ENCODE measurements at places on chromosomes 16 and 17.

DNA sequence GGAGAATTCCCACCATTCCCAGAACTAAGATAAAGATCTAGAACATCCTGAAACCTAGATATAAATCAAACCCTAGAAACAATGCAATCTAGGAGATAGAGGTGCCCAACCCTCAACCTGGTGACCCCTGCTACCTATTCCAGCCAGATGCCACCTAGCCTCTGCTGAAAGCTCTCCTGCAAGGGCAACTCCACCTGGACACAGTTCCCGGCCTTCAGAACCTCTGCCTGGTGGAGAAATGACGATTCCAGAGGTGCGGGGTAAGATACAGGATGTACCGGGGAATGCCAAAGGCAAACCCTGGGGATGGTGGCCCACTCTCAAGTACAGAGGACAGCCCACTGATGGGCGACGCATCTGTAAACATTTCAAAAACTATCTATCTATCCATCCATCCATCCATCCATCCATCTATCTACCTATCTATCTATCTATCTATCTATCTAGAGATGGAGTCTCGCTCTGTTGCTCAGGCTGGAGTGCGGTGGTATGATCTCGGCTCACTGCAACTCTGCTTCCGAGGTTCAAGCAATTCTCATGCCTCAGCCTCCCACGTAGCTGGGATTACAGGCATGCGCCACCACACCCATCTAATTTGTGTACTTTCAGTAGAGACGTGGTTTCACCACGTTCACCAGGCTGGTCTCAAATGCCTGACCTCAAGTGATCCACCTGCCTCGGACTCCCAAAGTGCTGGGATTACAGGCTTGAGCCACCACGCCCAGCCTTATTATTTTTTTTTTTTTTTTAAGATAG lies 19.0 kb downstream of the MEAK7 start:
- no peak for DNase-seq

DNA sequence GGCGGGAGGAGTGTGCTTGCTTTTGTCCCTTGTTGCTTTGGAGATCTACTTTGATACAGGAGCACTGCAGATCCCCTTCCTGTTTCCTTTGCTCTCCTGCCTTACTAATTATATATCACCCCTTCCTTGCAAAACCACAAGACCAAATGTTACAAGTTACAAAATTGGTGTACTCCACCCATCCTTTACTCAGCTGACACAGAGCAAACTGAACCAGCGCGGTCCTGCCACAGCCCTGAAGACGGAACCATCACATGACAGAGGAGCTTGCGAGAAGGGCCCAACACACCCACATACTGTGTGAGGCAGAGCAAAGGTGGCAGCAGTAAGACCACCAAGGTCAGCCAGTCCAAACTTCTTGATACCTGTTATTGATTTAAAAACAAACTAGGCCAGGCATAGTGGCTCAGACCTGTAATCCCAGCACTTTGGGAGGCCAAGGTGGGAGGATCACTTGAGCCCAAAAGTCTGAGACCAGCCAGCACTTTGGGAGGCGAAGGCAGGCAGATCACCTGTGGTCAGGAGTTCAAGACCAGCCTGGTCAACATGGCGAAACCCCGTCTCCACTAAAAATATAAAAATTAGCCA lies 33.2 kb downstream of the CYTH1 start:
- DNase-seq: peak; percentile 68

GRCh38 chr16:76976756-76977155 lies 214.2 kb upstream of the MON1B start:
- no peak for DNase-seq

GRCh38 chr16:2420035-2420434 lies 9.2 kb upstream of the CCNF start:
- DNase-seq: no peak

GRCh38 chr16:1537763-1538289 lies 4.4 kb downstream of the TMEM204 start:
- DNase-seq: no peak

DNA sequence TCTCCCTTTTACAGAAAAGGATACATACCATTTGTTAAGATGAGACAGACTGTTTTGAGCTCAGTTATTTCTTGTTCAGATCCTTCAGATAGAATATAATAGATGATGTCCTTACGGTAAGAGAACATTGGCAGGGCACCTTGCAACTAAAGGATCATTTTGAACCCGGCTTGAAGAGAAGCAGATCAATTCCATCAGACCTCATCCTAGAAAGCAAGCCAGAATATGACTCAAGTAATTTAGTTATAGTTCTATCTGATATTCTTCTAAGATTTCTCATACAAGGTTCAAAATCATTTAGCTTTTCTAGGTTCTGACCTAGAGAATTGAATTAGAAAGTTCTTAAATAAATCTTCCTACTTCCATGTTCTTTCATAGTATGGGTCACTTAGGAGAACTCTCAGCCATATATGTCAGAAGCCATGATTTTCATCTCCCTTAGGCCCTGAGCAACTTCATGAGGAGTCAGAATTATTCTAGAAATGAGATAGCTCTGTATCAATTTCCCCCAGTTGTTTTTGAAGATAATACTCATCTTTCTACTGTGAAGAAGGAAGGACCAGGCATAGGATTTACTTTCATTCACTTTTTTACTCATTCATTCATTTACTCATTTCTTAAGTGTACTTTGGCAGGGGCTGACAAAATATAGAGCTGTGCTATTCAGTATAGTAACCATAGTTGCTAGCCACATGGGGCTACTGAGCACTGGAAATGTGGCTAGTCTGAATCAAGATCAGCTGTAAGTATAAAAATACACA lies 2.5 kb upstream of the CMTM1 start:
- DNase-seq: no peak

DNA sequence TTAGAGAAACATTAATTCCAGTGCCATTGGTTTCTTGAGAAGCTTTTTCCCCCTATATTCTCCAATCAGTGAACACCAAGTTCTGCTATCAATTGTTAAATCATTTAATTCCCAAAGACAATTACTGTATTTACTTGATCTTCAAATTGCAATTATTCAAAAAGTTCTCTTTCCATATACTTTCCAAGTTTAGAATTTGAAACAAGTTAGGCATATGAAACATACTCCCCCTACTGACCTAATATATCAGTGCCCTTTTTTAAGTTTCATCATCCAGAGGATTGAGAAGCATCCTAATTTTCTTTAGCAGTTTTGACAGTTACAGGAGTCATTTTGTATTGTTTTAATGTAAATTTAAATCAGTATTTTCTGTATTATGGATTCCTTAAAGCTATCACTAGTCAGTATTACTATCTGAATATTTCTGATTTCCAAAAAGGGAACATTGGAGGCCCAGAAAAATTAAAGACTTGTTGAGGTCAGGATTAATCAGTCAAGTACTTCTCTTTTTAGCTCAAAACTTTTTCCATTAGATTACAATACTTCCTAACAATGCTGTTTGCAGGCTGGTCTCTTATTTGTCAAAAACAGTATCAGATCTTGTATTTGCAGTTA lies 16.3 kb downstream of the MEIOC start:
- DNase-seq: no peak

DNA sequence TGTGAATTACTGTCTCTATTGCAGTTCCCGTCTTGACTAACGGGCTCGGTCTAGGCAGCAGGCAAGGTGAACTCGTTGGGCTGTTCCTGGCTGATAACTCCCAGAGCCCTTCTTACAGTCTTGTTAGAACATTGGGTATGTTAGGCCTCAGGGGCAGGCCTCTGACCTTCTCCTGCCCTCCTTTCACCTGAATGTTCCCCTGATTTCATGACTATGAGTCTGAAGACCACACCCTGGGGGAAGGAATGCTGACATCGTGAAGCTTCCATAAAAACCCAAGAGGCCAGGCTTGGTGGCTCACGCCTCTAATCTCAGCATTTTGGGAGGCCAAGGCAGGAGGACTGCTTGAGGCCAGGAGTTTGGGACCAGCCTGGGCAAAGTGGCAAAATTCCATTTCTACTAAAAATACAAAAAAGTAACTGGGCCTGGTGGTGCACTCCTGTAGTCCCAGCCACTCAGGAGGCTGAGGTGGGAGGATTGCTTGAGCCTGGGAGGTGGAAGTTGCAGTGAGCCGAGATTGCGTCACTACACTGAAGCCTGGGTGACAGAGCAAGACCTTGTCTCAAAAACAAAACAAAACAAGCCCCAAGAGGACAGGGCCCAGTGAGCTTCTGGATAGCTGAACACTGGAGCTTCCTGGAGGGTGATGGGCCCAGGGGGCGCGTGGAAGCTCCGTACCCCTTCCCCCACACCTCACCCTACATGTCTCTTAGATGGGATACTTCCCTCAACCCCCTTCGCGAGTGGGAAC lies 47.8 kb upstream of the FBXO47 start:
- no peak for DNase-seq

- no peak for DNase-seq
Observed at GRCh38 chr17:57810721-57811637, 38.9 kb downstream of the MRPS23 start.

DNA sequence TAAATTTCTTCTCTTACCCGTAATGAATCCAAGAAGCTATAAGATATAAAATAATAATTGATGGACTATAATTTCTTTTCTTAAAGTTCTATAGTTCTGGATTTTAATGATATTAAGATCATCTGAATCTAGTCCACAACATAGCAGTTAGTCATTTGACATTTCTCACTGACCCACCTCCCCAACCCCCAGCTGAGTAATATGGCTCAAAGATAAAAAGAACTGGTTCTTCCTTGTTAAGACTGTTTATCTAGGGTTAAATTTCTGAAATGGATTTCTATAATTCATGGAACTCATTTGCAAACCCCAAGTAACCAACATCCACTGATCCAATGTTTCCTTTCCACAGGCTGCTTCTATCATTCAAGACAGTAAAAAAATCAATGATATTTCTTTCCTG lies 133.9 kb upstream of the SOX9 start:
- no peak for DNase-seq

DNA sequence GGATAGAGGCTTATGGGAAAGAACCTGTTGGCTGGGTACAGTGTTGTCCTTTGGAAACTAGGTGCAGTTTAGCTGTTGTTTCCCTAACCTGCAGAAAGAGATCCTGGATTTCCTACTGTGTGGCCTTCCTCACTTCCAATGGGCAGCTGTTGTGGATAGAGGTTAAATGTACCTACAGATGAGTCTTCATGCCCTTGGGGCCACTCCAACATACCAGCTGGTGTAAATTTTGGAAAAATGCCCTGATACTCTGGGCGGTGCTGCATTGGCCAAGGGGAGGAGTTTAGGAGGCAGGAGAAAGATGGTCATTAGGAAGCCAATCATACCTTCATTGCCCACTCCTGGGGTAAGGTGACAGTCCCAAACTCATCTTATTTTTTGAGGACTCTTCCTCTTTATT lies 70.2 kb downstream of the SNX11 start:
- DNase-seq: no peak

GRCh38 chr17:45256114-45256966 lies 5.6 kb downstream of the SPATA32 start:
- DNase-seq: no peak

DNA sequence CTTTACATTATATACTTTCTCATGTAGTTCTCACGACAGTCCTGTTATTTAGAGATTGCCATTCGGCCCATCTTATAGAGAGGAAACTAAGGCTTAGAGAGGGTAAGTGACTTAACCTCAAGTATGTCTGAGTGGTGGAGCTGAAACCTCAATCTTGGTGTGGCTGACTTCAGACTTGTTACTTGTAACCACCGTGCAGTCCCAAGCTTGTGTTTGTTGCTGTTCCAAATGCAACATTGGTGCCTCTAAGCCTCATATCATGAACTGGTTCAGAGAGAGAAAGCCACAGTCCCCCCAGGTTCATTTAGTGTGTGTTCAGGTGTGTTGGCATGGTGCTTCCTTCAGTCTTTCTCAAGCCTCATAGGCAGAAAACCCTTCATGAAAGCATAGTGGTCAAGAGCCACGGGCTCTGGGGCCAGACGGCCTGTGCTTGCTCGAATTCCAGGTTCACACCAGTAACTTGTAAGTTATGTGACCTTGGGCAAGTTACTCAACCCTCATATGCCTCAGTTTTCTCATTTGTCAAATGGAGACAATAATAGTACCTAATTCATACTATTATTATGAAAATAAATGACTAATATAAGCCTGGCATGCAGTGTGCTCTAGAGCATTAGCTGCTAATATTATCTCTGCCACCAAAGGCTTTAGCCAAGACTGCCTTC lies 39.9 kb downstream of the CDH1 start:
- DNase-seq: no peak

DNA sequence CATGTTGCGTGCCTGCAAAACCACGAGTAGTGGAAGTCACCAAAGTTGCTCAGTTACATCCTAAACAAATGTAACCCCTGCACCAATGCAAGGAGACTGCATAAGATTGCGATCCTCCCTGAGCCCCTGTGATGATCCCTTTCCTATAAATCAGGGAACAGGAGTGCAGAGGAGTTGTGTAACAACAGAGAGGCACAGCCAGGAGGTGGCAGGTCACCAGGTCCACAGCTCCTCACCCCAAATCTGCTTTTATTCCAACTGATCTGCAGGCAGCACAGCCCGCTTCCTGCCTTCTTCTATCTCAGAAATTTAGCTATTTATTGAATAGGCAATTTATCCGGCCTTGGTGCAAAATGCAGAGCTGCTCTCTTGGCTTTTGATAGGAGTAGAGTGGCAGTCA lies 36.0 kb upstream of the MRTFB start:
- no peak for DNase-seq

DNA sequence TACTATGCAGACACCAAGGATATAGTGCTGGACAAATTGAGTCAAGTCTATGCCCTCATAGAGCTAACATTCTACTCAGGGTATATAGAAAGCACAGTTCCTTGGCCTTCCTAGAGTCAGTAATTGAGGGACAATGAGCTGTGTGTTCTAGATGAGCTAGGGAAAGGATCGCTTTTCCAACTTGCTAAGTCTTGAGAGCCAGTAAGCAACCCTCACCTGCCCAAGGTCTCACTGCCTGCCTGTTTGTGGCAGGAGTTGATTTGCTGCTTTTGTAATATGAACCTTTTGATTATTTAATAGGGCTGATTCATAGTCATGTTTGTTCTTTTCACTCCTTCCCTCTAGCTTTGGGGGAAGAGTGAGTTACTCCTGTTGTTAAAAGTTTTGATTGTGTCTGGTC lies 6.5 kb downstream of the DDX42 start:
- no peak for DNase-seq

GRCh38 chr17:67855504-67856324 lies 30.4 kb downstream of the BPTF start:
- no peak for DNase-seq

DNA sequence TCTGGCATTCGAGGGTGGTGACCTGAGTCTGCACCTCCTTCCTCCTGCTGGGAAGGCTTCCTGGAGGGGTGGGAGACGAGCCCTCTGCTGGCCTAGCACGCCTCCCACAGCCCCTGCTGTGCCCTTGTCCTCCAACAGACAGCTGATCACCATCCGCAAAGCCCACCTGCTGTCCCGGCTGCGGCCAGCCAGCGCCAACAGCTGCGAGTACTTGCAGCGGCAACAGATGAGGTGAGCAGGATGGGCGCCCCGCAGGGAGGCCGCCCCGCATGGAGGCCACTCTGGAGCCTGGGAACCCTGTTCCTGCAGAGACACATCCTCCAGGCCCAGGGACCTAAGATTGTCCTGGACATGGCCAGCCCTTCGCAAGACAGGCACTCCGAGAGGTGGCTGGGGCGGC lies 21.6 kb downstream of the UBALD1 start:
- no peak for DNase-seq

Data from stimulated activated CD4-positive, alpha-beta T cell treated with anti-CD3 and anti-CD28 coated beads, Interleukin-4, amount 100 ng/mL, for 48 hours (primary cell).